ENCODE measurements at places on chromosomes 6 and 20.
A peak's percentile ranks its signal among the peaks of the same experiment; 100 is the strongest.

DNA sequence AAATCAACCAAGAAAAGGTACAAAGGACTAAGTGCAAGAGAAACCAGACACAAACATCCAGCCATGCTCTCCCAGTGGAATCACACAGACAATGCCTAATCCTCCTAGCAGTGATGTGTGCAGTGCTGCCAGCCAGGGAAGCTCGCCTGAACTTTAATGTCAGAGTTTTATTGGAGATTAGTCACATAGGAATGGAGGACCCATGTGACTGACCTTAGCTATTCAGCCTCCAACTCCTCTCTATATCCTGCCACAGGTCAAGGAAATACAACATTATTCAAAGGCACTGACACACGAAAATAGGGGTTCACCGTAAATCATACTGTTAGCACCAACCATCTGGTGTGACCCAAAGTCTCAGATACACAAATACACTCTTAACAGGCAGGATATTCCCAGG lies 684.6 kb downstream of the DOK5 start:
- no peak for DNase-seq

- DNase-seq, result no peak
These were observed 26.9 kb downstream of the MUC22 start for GRCh38 chr6:31037169-31037568.

DNA sequence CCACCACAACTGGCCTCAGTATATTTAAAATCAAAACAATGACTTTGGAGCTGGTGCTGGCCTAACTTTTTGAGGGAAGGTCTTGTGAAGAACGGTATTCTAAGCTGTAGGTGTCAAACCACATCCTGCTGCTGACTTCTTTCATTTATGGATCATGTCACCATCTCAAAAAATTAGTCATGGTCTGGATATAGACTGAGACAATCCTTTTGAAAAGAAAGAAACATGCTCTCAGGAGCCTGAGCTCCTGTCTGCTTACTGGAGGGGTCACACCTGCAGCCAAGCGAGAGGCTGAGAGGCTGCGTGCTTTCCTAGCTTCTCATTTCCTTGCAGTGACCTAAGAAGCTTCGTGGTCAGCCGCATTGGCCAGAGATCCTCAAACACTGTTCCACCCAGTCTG lies 55.2 kb downstream of the TIAM2 start:
- DNase-seq, result peak; percentile 68

DNA sequence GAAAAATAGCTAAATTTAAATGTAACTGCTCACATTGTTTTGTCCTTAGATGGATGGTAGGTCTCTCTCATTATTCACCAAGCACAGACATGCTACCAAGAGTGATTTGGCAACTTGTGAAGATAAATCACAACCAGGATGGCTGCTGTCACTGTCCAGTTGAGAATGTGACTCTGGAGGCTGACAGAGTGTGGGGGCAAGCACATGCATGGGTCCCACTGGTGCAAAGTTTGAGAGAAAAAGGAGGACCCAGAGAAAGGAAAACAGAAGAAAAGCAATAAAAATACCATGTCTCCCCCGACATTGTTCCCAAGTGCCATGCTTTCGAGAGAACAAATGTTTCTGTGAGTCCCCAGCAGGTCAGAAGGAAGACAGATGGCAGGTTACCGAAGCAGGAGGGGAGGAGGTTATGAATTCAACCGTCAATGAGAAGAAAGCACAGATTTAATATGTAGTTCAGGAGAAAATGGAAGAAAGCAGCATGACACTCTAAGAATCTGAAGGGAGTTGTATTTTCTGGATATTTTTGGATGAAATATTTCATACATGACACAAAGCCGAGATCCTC lies 73.0 kb upstream of the TSHZ2 start:
- no peak for DNase-seq

- DNase-seq, result no peak
These were observed 44.2 kb downstream of the PLCG1 start for GRCh38 chr20:41181567-41181966.

- DNase-seq, result no peak
These were observed 420.6 kb upstream of the MMS22L start for GRCh38 chr6:97703661-97704060.
